ENCODE measurements at places on chromosomes 2 and 18.

GRCh38 chr2:207432453-207432852, 97.3 kb upstream of the CREB1 start:
- DNase-seq, result no peak

DNA sequence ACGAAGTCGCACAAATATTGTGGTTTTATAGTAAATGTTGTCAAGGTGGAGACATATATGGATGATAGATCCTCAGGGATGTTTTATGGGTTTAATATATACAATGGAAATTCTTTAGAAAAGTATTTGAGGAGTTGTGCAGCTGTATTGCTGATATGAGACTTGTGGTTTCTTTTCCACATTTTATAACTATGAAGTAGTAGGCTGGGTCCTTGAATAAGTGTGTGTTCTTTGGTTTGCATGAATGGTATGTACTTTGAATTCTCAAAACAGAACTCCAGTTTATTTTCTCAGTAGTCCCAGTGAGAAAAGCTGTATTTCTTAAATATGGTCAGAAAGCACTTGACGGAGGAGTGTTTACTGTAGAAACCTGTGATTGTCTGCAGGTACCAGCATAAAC, 42.4 kb downstream of the PLCL1 start:
- no peak for DNase-seq

GRCh38 chr2:211354481-211354880, 798.1 kb downstream of the CPS1 start:
- no peak for DNase-seq

GRCh38 chr18:5369513-5369912, 74.0 kb upstream of the ZBTB14 start:
- DNase-seq, result no peak
